ENCODE measurements at places on chromosomes 2 and 18.

- no peak for DNase-seq
Measured at GRCh38 chr18:71936744-71937143, 607.4 kb downstream of the CBLN2 start.

- no peak for DNase-seq
Measured at GRCh38 chr2:192007581-192008228, 160.8 kb upstream of the CAVIN2 start.

GRCh38 chr18:3689986-3690763, 240.2 kb downstream of the TGIF1 start:
- DNase-seq, result no peak

DNA sequence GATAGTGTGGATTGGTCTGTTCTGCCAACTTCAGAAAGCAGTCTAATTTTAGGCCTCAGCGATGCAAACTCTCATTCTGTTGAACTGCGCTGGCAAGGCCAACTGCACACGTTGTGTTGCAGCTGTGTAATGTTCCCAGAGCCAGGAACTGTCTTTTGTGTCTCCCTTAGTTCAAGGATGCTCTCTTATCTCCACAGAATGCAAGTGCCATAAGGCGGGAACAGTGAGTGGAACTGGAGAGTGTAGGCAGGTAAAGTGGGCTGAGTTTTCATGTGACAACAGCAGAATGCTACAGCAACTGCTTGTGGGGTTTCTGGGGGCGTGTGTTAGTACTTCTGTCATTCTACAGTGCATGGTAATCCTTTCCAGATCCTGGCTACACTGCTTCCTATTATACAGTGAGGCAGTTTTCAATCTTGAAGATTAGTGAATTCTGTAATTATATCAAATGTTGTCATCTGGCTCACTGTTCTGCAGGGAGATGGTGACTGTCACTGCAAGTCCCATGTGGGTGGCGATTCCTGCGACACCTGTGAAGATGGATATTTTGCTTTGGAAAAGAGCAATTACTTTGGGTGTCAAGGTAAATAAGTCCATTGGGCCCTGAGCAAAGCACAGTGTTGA, 125.8 kb downstream of the LAMA3 start:
- no peak for DNase-seq

DNA sequence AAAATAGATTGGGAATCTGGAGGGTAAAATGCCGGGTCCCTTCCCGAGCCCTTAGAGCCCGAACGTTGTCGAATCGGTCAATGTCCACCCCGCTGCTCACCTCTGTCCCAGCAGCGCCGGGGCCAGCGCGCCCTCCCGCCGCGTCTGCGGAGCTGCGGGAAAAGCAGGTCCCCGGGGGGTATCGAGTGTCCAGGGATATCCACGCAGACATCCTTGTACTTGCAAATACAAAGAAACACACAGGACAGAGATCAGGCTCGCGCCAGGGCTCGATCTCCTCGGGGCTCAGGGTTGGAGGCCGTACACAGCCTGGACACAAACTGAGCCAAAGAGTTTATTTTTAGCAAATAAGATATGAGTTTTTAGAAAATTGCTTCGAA, 2.3 kb upstream of the GATA6 start:
- DNase-seq, result no peak

- no peak for DNase-seq
Measured at GRCh38 chr2:222076973-222077690, 221.7 kb downstream of the PAX3 start.

Data from glomerular endothelial cell (primary cell).